ENCODE measurements at places on chromosomes 4 and X. TPM values are rescaled to one million over a fixed set of nuclear protein-coding genes. Genes with fewer than 3 reads are reported as not detected.

GRCh38 chr4:177371461-177371860 lies 61.8 kb downstream of the NEIL3 start:
- H3K27me3 ChIP-seq, result no peaks in the 10 kb centered on the region
- no peaks in the 10 kb centered on the region for H3K36me3 ChIP-seq
- DNase-seq, result no peak
- H3K27ac ChIP-seq, result no peak overlapping the region
- H3K4me1 ChIP-seq, result no peaks in the 10 kb centered on the region

- no peak within 1 kb of the TSS for H3K27ac ChIP-seq
- DNase-seq, result peak; percentile 60
- peak within 1 kb of the TSS; percentile 34 for H3K4me3 ChIP-seq
- H3K4me1 ChIP-seq, result no peaks in the 10 kb centered on the region
These were observed at the start of gene CCDC160 for GRCh38 chrX:134236626-134237614. CCDC160 (plus strand) TSS chrX:134237182; CDS start chrX:134244801, 7,619 bp downstream.

PCDH7 gene
- total RNA-seq, result 35.2 TPM

- peaks cover 8% of the 10 kb centered on the region for H3K4me1 ChIP-seq
- H3K36me3 ChIP-seq, result no peaks in the 10 kb centered on the region
- H3K27me3 ChIP-seq, result no peaks in the 10 kb centered on the region
- no peak for DNase-seq
- no peak overlapping the region for H3K4me3 ChIP-seq
These were observed 10.4 kb downstream of the RAB9A start for GRCh38 chrX:13699183-13699826.

DNA sequence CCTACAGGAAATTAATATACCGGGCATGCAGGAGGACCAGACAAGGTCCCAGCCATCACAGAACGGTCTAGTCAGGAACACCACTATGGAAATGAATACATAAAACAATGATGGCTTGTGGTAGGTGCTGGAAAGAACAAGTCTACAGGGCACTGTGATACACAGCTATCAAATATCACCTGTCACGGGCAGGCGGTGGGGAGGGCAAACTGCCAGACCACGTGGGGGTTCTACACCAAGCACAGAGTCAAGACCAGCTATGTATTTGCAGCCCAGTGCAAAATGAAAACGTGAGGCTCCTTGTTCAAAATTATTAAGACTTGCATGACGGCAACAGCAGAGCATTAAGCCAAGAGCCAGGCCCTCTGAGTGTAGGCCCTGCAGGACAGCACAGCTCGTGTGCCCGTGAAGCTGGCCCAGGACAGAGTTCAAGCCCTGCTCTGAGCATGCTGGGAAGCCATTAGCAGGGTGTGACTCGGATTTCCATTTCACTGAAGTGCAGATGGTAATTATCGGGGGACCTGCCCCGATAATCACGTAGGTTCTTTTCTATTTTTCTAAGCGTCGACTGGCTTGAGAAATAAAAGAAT lies 83.6 kb downstream of the JAKMIP1 start:
- H3K27me3 ChIP-seq, result no peaks in the 10 kb centered on the region
- no peak overlapping the region for H3K4me3 ChIP-seq
- H3K27ac ChIP-seq, result no peak overlapping the region

GRCh38 chr4:181017038-181017437 lies 1226.2 kb upstream of the TENM3 start:
- no peak overlapping the region for H3K4me3 ChIP-seq
- H3K27me3 ChIP-seq, result no peaks in the 10 kb centered on the region
- DNase-seq, result no peak
- H3K36me3 ChIP-seq, result no peaks in the 10 kb centered on the region
- H3K4me1 ChIP-seq, result no peaks in the 10 kb centered on the region
- no peak overlapping the region for H3K27ac ChIP-seq

DNA sequence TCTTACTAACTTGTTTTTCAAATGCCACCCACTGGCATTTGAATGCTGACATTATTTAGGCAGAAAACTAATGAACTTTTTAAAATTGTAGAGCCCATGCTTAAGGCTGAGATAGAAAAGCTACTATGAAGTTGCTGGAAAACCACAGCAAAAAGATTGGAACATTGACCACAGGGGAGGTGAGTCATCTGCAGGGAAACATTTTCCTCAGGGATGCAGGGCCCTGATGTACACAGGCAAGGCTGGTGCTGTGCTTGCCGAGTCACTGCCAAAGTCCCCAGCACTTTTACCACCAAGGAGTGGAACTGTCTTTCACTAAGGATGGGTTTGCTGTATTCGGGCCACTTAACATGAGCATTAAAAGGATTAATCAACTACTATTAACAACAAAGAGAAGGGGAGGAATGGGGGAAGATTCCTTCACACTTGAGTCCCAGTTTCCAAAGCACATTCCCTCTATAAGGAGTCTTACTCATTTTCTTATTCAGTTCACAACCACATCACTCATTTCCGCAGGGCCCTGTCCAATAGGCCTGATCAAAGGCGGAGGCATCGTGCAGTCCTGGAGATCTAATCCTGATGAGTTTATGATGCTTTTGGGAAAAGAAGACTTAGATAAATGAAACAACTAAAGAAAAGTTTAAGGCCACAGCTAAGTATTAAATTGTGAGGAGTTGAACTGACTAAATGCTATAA lies 202.9 kb upstream of the NPY2R start:
- no peaks in the 10 kb centered on the region for H3K27me3 ChIP-seq
- H3K4me1 ChIP-seq, result no peaks in the 10 kb centered on the region
- no peak overlapping the region for H3K27ac ChIP-seq
- DNase-seq, result no peak
- H3K36me3 ChIP-seq, result no peaks in the 10 kb centered on the region

- no peak overlapping the region for H3K27ac ChIP-seq
- H3K36me3 ChIP-seq, result no peaks in the 10 kb centered on the region
- no peak overlapping the region for H3K4me3 ChIP-seq
- H3K4me1 ChIP-seq, result peaks cover 2% of the 10 kb centered on the region
- no peaks in the 10 kb centered on the region for H3K27me3 ChIP-seq
These were observed 2.6 kb downstream of the UVSSA start for GRCh38 chr4:1349359-1350168.

DNA sequence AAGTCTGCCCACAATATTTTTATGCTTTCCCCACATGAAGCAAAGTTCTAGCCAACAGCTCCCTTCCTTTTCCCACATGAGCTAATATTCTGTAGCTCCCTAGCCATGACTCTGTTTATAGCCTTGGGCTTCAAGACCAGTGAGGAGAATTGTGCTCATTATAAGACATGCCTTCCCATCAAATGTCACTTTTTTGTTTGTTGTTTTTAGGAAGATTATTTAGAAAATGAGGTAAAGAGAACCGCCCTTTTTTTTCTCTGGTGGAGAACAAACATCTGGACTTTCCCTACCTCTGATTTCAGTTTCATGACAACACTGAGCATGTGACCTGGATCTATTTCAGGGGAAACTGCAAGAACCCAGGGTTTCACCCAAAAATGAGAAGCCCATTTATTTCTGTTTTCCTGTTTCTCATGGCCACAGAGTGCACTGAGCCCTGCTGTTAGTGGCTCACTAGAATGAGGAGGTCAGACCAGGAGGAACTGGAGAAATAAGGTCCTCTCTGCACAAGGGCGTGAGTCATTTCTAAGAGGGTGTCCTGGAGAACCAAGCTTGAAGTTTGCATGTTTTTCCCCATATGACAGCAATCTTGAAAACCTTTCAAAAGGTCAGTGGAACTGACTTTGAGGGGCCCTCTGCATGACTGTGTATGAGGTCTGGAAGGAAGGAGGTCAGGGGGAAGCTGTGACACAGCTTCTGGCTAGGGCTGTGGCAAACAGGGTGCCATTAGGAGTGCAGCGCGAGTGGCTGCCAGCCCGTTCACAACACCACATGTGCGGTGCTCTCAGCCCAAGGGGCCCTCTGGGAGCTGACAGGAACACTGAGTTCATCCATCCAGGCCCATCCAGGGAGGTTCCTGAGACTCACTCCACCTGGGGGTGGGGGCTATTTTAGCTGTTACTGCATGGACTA lies 55.2 kb downstream of the CHST7 start:
- H3K4me3 ChIP-seq, result no peak overlapping the region
- peaks cover 11% of the 10 kb centered on the region for H3K4me1 ChIP-seq
- peak; percentile 50 for DNase-seq
- no peaks in the 10 kb centered on the region for H3K27me3 ChIP-seq
- H3K36me3 ChIP-seq, result no peaks in the 10 kb centered on the region

GRCh38 chr4:6489927-6490326 lies 17.5 kb upstream of the PPP2R2C start:
- H3K4me1 ChIP-seq, result no peaks in the 10 kb centered on the region
- H3K36me3 ChIP-seq, result no peaks in the 10 kb centered on the region
- H3K27ac ChIP-seq, result no peak overlapping the region
- DNase-seq, result no peak
- no peak overlapping the region for H3K4me3 ChIP-seq

DNA sequence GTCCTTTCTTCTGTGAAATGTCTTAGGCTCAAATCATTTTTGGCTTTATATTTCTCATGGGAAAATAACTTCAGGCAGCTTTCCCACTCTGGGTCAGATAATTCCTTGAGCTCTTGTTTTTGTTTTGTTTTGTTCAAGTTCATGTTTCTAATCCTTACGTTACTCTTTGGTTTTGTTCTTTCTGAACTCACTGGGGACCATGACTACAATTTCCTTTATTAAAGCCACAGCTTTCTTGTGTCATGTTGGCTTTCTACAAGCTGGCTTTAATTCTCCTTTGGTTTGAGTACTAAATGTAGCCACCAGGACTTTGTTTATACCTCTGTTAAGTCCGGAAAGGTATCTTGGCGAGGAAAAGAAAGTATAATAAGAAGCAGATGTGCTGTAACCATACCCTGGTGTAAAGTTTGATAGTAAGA lies 30.8 kb upstream of the ANXA3 start:
- no peaks in the 10 kb centered on the region for H3K27me3 ChIP-seq
- no peak for DNase-seq
- no peak overlapping the region for H3K27ac ChIP-seq
- H3K36me3 ChIP-seq, result no peaks in the 10 kb centered on the region
- H3K4me3 ChIP-seq, result no peak overlapping the region
- no peaks in the 10 kb centered on the region for H3K4me1 ChIP-seq

POU3F4 gene
- not detected for total RNA-seq

ASB12 gene
- total RNA-seq, result 0.88 TPM

Measured in ovary (tissue), 10 donors.